Fibroblast of lung (primary cell): ENCODE measurements at places on chromosomes 12 and 14. TPM values are rescaled to one million over a fixed set of nuclear protein-coding genes. Genes with fewer than 3 reads are reported as not detected.

DNA sequence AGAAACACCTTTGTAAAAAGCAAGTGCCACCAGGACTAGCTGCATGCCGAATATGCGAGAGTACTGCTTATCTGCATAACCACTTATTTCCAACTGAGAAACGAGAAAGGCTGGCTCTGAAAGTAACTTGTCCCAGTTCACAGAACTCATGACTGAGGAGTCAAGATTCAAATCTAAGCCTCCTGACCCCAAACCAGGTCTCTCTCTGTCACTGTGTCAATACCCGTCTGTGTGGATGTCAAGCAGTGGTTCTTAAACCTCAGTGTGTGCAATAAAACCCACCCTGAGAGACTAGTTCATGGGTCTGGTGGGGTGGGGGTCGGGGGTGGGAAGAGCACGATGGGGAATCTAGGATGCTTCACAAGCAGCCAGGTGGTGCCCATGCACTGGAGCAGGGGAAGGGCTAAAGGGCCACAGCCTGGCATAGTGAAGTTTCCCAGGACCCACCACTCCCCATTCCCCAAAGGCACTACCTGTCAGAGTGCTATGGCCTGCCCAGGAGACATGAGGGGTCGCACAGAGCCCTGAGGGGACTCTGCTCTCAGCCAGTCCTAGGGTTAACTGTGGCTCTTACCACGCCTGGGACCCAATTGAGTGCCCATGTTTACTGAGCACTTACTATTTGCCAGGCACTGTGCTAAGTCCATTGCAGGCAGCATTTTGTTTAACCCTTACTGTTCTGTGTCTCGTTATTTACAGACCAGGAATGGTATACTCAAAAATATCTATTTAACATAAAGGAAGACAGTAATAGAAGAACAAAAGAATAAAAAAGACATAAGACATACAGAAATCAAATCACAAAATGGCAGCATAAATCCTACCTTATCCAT lies 33.4 kb upstream of the PNMA1 start:
- H3K27me3 ChIP-seq: no peaks in the 10 kb centered on the region
- H3K4me3 ChIP-seq: no peak overlapping the region
- peaks cover 2% of the 10 kb centered on the region for H3K36me3 ChIP-seq
- H3K27ac ChIP-seq: no peak overlapping the region
- no peak for DNase-seq
- H3K4me1 ChIP-seq: peaks cover 50% of the 10 kb centered on the region

Gene RNASE7
- not detected in 2 replicates for total RNA-seq

- H3K36me3 ChIP-seq: no peaks in the 10 kb centered on the region
- H3K27me3 ChIP-seq: no peaks in the 10 kb centered on the region
- no peak overlapping the region for H3K4me3 ChIP-seq
- H3K27ac ChIP-seq: no peak overlapping the region
- no peaks in the 10 kb centered on the region for H3K4me1 ChIP-seq
Measured at GRCh38 chr12:120735181-120735580, 9.6 kb downstream of the ACADS start.

DNA sequence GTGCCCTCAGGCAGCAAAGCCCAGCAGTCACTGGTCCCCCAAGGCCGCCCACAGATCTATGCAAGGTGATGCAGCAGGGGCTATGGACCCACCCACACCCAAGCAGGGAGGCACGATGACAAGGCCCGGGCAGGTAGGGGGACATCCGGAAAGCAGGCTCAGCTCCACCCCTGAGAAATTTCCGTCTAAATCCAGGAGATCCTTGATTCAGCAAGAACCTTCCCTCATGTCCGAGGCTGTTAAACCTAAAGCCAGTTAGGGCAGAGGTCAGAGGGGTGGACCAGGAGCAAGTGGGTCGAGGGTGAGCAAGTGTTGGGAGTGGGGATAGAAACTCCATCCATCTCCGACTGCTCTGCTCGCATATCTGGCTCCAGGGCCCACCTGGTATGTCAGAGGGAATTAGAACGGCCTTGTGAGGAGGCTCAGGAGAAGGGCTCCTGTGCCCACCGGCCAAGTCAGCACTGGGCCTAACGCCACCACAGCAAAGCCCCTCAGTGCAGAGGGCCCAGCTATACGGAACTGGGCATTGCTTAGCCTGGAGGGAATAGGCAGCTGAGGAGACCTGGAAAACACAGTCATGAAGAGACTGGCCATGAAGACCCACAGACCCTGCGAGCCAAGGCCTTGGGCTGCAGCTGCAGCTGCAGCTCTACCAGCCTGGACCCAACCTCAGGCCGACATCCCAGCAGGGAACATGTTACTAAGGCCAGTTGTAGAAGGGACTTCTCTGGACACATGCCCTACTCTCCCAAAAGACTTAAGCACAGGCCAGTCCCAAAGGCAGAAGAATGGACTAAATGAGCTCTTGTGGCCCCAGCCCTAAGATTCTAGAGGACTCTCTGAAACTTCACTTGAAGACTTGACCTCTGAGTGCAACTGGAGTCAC lies 34.3 kb downstream of the DAD1 start:
- no peaks in the 10 kb centered on the region for H3K36me3 ChIP-seq
- H3K4me3 ChIP-seq: no peak overlapping the region
- no peak overlapping the region for H3K27ac ChIP-seq
- DNase-seq: no peak
- H3K27me3 ChIP-seq: no peaks in the 10 kb centered on the region
- peaks cover 6% of the 10 kb centered on the region for H3K4me1 ChIP-seq

Gene OVCH1
- total RNA-seq: 0.51 and 1.2 TPM in 2 replicates

Gene TMCC3
- total RNA-seq: 0.33 and 0.51 TPM in 2 replicates

GRCh38 chr14:61953602-61954001 lies 191.4 kb downstream of the SNAPC1 start:
- no peak overlapping the region for H3K4me3 ChIP-seq
- no peaks in the 10 kb centered on the region for H3K27me3 ChIP-seq
- no peak overlapping the region for H3K27ac ChIP-seq
- H3K36me3 ChIP-seq: no peaks in the 10 kb centered on the region

- no peak for DNase-seq
- H3K27me3 ChIP-seq: no peaks in the 10 kb centered on the region
- H3K27ac ChIP-seq: peak overlapping the region; percentile 97
- H3K4me1 ChIP-seq: peaks cover 35% of the 10 kb centered on the region
- no peak overlapping the region for H3K4me3 ChIP-seq
Measured at GRCh38 chr12:1473418-1473817, 121.0 kb downstream of the FBXL14 start.

DNA sequence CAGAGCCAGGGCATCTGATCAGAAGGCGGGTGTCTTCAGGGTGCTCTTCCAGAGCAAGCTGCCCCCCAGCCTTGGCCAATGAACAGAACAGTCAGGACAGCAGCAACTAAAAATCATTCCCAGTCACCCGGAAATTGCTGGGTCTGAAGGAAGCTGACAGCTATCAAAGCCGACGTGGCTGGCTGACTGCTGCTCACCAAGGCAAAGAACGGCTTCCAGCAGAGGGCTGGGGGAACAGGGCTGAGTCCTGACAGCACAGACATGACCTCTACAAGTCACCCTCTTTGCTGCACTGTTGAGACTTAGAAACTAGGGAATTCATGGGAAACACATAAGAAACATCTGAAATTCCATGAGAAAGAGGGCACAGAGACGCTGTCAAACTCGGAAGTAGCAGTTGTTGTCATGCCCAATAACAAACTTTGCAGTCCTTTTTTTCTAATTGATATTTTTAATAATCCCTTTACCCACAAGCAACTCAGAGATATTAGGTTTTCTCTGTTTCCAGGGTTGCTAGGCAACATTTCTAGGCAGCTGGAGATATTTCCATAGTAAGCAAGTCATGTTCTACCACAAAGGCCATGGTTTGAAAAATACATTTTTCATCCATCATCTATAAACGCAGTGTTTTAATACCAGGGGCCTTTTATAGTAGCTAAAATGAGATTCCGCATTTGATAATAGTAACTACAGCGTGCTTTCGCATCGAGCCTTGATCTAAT lies 365.2 kb downstream of the SEC23A start:
- no peaks in the 10 kb centered on the region for H3K36me3 ChIP-seq
- H3K27ac ChIP-seq: no peak overlapping the region
- H3K4me3 ChIP-seq: no peak overlapping the region
- no peak for DNase-seq
- H3K4me1 ChIP-seq: no peaks in the 10 kb centered on the region

Gene ASPG
- total RNA-seq: not detected in 2 replicates

Gene ARG2
- 2.3 and 8.4 TPM in 2 replicates for total RNA-seq

DNA sequence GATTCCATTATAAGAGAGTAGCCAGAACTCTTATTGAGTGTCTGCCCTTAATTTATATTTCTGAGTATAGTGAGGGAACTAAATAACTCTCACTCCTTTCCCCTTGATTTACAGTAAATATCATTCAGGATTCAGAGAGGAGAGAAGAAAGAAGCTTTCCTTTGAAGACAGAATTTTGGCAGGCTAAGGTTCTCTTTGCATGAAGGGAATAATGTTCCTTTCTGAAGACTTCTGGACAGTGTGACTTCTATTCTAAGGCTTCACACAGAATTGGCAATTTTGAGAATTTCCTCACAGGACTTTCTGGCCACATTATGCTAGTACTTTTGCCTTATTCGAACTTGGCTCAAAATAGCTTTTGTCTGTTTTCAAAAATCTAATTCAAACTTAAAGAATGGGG lies 352.2 kb upstream of the FBXO33 start:
- H3K4me3 ChIP-seq: no peak overlapping the region
- no peaks in the 10 kb centered on the region for H3K4me1 ChIP-seq
- H3K36me3 ChIP-seq: no peaks in the 10 kb centered on the region

DNA sequence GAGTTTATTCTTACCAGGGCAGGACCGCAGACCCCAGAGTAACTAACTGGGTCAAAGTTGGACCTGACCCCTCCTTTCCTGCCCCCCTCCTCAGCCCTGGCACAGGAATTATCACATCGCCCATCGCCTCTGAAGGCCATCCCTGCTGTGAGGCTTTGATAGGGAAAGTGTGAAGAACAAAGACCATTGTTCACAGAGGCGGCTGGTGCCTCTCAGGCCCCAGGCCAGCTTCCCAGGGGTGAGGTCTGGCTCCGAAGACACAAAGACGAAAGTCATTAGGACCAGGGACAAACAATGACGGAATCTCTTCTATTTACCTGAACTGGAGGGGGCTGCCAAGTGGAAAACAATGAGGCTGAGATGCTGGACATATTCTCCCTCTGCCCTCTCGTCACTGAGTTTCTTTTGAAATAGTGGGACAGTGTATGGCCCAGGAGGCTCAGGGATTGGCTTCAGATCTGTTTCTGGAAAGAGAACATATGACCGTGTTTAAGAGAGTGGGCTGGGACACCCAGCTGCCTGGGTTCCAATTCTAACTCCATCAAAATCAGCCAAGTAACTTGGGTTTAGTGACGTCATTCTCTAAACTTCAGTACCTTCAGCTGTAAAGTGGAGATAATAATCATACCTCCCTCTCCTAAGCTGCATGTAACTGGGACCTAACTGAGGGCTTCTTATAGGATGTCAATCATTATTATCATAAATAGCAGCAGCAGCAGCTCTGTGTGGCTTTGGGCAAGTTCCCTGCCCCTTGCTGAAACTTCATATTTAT lies 769.4 kb downstream of the MED13L start:
- no peak overlapping the region for H3K4me3 ChIP-seq
- H3K36me3 ChIP-seq: no peaks in the 10 kb centered on the region
- no peak for DNase-seq
- no peaks in the 10 kb centered on the region for H3K27me3 ChIP-seq
- H3K4me1 ChIP-seq: no peaks in the 10 kb centered on the region
- H3K27ac ChIP-seq: no peak overlapping the region

Gene LRFN5
- 2.8 and 3.6 TPM in 2 replicates for total RNA-seq

GRCh38 chr12:98402091-98402490 lies 113.3 kb upstream of the TMPO start:
- H3K27me3 ChIP-seq: no peaks in the 10 kb centered on the region
- peak; percentile 42 for DNase-seq
- no peak overlapping the region for H3K4me3 ChIP-seq
- H3K4me1 ChIP-seq: no peaks in the 10 kb centered on the region
- H3K27ac ChIP-seq: no peak overlapping the region

DNA sequence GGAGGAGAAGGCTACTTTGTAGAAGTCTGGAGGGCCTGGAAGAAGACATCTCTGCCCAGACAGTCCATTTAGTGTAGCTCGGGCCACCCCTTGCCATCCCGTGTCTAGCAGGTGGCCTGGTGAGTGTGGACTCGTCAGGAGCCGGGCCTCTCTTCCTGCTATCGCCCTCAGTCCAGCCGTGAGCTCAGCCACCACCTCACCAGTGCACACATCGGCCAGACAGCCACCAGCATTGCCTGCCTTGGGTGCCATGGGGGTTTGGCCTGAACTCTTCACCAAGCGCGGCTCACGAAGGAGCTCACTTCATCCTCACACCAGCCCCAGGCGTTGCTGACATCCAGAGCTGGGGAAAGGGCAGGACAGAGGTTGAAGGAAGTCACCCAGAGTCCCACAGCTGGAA lies 19.6 kb upstream of the TRAF3 start:
- peaks cover 5% of the 10 kb centered on the region for H3K27me3 ChIP-seq
- H3K27ac ChIP-seq: no peak overlapping the region
- DNase-seq: no peak
- H3K4me3 ChIP-seq: no peak overlapping the region
- H3K36me3 ChIP-seq: no peaks in the 10 kb centered on the region

- no peaks in the 10 kb centered on the region for H3K27me3 ChIP-seq
- H3K27ac ChIP-seq: no peak overlapping the region
- no peaks in the 10 kb centered on the region for H3K36me3 ChIP-seq
Measured at GRCh38 chr14:81211844-81212243, 8.9 kb downstream of the GTF2A1 start.

- no peak overlapping the region for H3K4me3 ChIP-seq
- no peaks in the 10 kb centered on the region for H3K27me3 ChIP-seq
Measured at GRCh38 chr14:83764656-83765599, 1765.0 kb upstream of the FLRT2 start.

DNA sequence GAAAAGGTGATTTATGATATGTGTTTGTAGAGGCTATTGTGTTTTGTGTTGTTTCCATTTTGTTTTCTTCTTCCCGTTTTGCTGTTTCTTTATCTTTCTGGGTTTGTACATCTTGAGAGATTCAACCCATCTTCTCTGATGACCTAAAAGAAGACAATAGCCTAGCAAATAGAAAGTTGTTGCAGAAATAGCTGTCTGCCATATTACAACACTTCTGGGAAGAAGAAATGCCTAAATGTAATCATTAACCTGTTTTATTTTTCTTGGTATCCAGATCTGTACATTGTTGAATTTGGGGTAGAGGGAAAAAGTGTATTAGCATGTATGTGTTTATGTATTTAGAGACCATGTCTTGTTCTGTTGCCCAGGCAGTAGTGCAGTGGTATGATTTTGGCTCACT lies 50.3 kb downstream of the SPATS2 start:
- no peaks in the 10 kb centered on the region for H3K27me3 ChIP-seq
- H3K4me3 ChIP-seq: no peak overlapping the region
- H3K4me1 ChIP-seq: no peaks in the 10 kb centered on the region

DNA sequence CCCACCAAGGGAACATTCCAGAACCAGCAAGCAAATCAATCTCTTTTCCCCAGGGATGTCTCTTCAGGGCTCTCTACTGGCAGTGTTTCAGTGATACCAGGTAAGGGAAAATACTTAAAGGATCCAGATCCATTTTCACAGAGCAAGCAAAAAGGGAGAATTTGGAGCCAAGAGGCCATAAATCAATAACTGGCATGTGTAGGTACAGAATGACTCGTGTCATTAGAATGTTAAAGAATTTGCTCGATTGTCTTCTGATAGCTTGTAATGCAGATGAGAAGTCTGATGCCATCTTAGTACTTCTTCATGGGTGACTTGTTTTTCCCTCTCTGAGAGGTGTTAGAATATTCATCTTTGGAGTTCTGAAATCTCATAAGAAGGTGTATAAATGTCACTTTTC lies 242.9 kb downstream of the KTN1 start:
- H3K4me3 ChIP-seq: no peak overlapping the region
- H3K4me1 ChIP-seq: no peaks in the 10 kb centered on the region
- DNase-seq: no peak
- peaks cover 3% of the 10 kb centered on the region for H3K27me3 ChIP-seq

- peak overlapping the region; percentile 94 for H3K4me3 ChIP-seq
- peak; percentile 55 for DNase-seq
- no peaks in the 10 kb centered on the region for H3K4me1 ChIP-seq
- H3K27me3 ChIP-seq: no peaks in the 10 kb centered on the region
Measured at GRCh38 chr12:79934281-79935020, 446 bp downstream of the PPP1R12A start.

Gene ST8SIA1
- total RNA-seq: 5.9 and 23.9 TPM in 2 replicates
